ENCODE measurements at places on chromosomes 3 and 15.

GRCh38 chr3:17552351-17552750 is 190.1 kb downstream of the TBC1D5 start:
- DNase-seq: no peak

GRCh38 chr3:14235003-14235911 is 56.6 kb downstream of the LSM3 start:
- DNase-seq: peak; percentile 91

DNA sequence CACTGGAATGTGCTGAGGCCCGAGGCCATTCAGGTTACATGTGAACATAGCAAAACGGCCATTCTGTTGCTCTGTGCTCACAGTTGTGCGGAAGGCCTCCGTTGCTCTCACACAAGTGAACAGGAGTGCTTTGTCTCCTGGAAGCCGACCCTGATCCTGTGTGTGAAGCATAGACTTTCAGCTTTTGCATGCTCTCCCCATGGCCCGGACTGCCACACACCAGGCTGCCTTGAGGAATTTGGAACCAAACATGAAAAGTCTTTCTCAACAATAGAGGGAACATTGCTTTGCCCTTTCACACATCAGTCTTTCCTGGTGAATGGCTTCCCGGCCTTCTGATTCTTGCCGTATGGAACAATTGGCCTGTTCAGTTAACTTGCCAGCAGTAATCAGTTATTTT is 154.8 kb upstream of the LRIG1 start:
- no peak for DNase-seq

DNA sequence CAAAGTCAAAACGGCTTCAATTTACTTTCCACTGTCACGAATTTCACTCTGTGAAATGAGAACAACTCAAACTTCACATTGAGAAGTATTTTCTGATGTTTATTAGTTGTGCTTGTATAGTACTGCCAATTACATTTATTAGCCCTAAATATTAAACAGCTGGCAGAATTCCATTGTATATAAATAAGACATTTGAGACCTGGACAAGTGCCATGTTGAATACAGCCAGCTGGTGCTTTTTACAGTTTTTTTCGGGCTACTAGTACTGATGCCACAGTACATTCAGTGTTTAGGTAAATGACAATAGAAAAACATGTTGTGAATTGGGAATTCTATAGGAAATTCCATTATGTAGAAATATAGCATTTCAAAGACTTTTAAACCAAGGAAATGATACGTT is 79.0 kb downstream of the EPHA3 start:
- DNase-seq: peak; percentile 20

GRCh38 chr3:38084334-38085310 is 45.6 kb downstream of the DLEC1 start:
- DNase-seq: peak; percentile 84

GRCh38 chr3:42276141-42277132 is 10.5 kb upstream of the CCK start:
- no peak for DNase-seq

GRCh38 chr3:143203142-143203541 is 83.6 kb downstream of the CHST2 start:
- no peak for DNase-seq

All from lung (tissue), 17 donors.